Activated CD4-positive, alpha-beta T cell treated with anti-CD3 and anti-CD28 coated beads, Interleukin-2, amount 50 U/mL, for 1 hour (primary cell): ENCODE measurements at places on chromosomes 16 and 17.

- no peak for DNase-seq
Observed at GRCh38 chr17:55624772-55625433, 97.8 kb downstream of the TMEM100 start.

DNA sequence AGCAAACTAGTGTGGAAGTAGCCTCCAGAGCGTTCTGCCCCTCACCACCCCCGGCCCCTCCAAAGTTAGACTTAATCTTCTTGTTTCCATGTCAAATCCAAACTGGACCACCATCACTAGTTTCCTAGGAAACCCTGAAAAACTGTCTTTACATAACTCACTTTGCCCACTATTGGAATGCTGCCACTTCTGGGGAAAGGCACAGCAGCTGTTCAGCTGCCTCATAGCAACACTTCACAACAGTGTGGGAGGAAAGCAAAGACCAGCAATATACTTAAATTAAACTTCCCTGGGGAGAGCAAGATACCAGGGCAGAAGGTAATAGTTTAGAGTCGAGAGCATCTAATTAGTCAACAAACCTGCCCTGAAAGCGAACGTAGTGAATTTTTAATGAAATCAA, 452.2 kb downstream of the KCNJ2 start:
- no peak for DNase-seq

GRCh38 chr17:81246679-81247338, 7.7 kb downstream of the NDUFAF8 start:
- no peak for DNase-seq

DNA sequence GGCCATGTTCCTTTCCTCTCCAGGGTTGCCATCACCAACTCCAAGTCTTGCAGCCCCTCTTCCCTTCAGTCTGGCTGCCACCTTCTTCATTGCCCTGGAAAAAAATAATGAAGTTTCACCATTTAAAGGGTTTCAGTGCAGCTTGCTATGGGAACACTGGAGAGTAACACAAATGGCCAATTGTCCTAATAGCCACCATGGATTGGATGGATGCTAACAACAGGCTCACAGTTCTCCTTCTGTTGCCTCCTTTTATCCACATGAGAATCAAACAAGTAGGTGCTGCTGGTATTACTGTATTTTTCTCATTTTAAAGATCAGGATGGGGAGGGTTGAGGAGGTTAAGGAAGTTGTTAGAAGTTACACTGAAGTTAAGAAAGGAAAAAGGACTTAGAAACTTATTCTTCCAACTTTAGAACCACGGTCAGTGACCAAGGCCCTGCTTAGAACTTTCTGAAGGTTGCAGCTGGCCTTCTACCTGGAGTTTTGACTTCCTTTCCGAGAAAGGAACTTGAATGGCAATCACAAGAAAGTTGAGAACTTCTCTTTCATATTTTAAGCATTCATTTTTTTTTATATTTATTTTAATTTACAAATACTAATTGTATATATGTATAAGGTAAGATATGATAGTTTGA, 198.0 kb upstream of the MAF start:
- no peak for DNase-seq

- DNase-seq: no peak
Observed at GRCh38 chr16:15966420-15966819, 17.0 kb downstream of the ABCC1 start.

GRCh38 chr17:38454532-38454931, 26.3 kb downstream of the ARHGAP23 start:
- DNase-seq: no peak

DNA sequence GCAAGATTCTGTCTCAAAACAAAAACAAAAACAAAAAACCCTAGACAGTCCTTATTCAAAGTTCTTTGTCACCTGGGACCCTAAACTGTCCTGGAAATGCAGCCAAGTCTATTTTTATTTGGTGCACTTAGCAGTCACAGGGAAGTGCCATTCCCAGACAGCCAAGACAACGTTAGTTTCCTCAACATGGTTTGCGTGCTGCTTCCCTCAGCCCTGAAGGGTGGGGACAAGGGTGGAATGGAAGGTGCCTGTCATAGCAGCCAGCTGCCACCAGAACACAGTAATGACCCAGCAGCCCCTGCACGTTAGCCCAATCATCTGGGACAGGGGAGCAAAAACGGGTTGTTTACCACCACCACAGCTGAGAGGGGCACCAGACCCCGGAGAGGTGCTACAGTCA, 16.9 kb downstream of the CREBBP start:
- no peak for DNase-seq

- no peak for DNase-seq
Observed at GRCh38 chr16:8493972-8494371, 96.3 kb downstream of the TMEM114 start.

GRCh38 chr16:48244863-48245195, 729 bp downstream of the LONP2 start:
- no peak for DNase-seq

DNA sequence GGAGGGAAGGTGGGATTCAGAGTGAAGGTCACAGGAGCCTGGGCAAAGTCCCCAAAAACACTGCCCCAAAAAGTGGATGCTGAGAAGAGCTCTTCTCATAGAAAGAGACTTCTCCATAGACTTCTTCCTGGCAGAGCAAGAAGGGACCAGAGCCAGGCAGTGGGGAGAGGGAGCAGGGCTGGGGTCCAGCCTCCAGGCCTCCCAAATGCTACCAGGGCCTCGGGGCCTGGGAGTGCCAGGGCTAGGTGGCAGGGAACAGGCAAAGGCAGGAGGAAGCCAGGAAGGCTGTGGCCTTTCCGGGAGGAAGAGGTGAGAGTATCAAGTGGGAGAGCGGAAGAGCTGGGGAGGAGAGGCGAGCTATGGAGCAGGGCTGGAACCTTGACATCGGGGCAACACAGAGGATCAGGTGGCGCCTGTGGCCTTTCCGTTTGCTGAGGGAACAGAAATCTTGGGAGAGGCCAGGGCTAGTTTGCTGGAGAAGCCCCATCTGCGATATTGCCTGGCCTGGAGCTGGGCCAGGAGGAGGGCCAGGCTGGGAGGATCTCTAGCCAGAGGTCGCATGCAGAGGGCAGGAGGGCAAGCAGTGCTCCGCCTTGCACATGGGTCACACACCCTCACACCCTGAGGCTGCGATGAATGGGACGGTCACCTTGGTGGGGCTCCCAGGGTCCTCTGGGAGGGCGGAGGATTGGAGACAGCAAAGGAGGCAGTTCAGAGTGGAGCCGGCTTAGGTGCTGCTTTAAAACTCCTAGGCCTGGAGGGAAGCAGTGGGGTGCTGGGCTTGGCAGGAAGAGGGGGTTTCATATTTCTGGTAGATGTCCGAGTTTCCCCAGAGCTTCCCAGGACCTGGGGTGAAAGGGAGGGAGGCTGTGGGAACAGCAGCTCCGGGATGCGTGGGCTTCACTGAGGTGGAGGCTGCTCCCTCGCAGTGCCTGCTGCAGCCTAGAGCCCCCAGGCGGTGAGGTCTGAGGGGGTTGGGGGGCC, 3.4 kb downstream of the SLC16A5 start:
- DNase-seq: no peak

DNA sequence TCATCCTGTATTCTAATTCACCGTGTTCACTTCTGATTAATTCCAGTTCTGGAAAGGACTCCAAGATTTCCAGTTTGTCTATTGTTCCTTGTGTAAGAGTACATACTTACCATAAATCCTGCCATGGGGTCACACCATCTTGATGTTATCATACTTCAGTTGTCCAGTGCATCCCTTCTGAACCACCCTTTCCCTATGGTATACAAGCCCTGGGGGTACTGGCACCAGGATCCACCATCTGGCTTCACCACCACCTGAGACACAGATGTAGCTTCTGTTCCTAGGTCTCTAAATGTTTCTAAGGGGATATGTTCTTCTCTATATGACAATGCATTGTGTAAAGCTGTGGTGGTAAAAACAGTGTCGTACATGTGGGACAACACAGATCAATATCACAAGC, 21.2 kb downstream of the SGF29 start:
- DNase-seq: no peak
